ENCODE measurements at places on chromosomes 3 and 15. TPM values are rescaled to one million over a fixed set of nuclear protein-coding genes. Genes with fewer than 3 reads are reported as not detected.

DNA sequence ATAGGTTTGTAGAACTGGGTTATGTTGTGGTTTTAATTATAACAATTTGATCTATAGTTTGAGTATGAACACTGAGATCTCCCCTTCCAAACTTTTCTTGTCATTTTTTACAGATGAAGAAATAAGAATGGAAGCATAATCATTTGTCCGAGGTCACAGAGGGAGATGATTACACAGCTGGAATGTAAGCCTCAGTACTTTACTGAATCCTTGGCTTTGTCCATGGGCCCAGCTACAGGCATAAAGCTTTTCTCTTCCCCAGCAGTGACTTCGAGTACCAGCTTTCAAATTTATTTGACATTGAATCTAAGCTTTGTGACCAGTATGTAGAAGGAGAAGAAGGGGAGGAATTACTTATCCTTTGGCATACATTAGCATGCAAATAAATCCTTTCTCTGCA lies 80.9 kb upstream of the DCBLD2 start:
- no peak overlapping the region for H3K27ac ChIP-seq
- H3K36me3 ChIP-seq, result no peaks in the 10 kb centered on the region
- peaks cover 22% of the 10 kb centered on the region for H3K27me3 ChIP-seq
- peaks cover 9% of the 10 kb centered on the region for H3K4me1 ChIP-seq
- H3K4me3 ChIP-seq, result no peak overlapping the region

DNA sequence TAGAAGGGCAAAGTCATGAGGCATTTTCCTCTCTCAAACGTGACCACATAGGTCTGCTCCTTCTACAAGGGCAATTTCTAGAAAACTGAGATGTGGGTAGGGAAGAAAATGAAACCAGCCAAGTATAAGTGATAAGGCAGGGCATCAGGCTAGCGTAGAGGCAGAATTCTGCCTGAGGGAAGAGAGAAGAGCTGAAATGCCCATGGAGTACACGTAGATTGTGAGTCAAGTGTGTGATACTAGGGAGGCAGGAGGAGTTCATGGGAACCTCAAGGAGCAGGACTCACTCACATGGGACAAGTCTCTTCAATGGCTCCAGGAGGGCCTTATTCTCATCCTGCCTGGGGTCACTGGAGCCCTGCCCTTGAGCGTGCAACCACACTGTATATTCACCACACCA lies 34.9 kb upstream of the PPP4R2 start:
- peaks cover 32% of the 10 kb centered on the region for H3K4me1 ChIP-seq
- peaks cover 1% of the 10 kb centered on the region for H3K36me3 ChIP-seq
- H3K4me3 ChIP-seq, result no peak overlapping the region
- H3K27ac ChIP-seq, result no peak overlapping the region
- DNase-seq, result no peak

DNA sequence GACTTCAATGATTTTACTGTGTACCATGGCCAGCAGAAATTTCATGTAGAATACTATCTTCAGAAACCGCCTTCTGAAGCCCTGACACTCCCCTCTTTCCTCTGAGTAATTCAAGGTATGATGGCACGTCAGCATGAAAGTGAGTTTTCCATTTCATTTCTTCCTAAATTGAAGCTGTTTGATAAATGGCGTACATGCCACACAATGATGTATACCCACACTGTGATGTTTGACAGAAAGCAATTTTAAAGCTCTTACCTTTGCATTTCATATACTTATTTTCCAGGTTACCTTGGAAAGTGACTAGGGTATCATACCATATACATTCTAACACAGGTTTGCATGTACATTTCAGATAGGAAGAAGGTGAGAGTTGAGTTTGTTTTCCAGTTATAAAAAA lies 147.9 kb upstream of the LRRC3B start:
- H3K27me3 ChIP-seq, result no peaks in the 10 kb centered on the region
- H3K4me3 ChIP-seq, result no peak overlapping the region

- H3K4me1 ChIP-seq, result no peaks in the 10 kb centered on the region
- H3K27ac ChIP-seq, result no peak overlapping the region
Measured at GRCh38 chr3:38952721-38953120, 99.0 kb downstream of the SCN11A start.

DNA sequence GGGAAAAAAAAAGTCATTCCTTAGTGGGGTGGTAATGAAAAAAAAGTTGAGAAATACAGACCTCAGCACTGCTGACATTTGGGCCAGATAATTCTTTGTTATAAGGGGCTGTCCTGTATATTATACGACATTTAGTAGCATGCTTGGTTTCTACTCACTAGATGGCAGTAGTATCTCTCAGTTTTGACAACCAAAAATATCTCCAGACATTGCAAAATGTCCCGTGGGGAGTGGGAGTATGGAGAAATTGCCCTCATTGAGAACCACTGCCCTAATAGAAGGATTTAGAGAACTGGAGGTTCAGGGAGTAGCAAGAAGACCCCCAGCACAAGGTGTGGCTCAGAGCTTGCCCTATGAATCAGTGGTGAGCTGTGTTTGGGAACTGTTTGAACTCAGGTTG lies 28.6 kb upstream of the TEX264 start:
- H3K36me3 ChIP-seq, result peaks cover 52% of the 10 kb centered on the region
- no peak overlapping the region for H3K27ac ChIP-seq
- H3K27me3 ChIP-seq, result no peaks in the 10 kb centered on the region
- H3K4me3 ChIP-seq, result no peak overlapping the region
- H3K4me1 ChIP-seq, result no peaks in the 10 kb centered on the region
- DNase-seq, result no peak

- peaks cover 10% of the 10 kb centered on the region for H3K36me3 ChIP-seq
- H3K27ac ChIP-seq, result peak overlapping the region; percentile 88
- H3K4me1 ChIP-seq, result peaks cover 37% of the 10 kb centered on the region
- peak; percentile 78 for DNase-seq
Measured at GRCh38 chr3:190585805-190586630, 72.1 kb downstream of the IL1RAP start.

DNA sequence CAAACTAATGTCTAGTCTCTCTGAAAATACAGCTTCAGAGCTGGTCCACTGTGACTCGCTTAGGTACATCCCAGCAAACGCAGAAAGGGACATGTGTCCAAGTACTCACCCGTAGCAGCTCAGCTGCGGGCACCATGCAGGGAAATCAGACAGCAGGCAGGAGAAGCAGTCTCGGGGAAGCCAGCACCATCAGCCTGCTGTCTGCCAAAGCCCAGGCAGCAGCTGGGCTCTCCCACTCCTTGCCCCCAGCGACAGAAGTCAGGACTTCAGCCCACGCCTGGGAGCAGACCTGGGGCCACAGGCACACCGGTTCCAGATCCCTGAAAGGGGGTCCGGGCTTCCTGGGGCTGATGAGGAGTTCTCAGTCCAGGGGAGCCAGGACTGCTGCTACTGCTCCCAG lies 34.9 kb downstream of the SEMA5B start:
- DNase-seq, result no peak

DNA sequence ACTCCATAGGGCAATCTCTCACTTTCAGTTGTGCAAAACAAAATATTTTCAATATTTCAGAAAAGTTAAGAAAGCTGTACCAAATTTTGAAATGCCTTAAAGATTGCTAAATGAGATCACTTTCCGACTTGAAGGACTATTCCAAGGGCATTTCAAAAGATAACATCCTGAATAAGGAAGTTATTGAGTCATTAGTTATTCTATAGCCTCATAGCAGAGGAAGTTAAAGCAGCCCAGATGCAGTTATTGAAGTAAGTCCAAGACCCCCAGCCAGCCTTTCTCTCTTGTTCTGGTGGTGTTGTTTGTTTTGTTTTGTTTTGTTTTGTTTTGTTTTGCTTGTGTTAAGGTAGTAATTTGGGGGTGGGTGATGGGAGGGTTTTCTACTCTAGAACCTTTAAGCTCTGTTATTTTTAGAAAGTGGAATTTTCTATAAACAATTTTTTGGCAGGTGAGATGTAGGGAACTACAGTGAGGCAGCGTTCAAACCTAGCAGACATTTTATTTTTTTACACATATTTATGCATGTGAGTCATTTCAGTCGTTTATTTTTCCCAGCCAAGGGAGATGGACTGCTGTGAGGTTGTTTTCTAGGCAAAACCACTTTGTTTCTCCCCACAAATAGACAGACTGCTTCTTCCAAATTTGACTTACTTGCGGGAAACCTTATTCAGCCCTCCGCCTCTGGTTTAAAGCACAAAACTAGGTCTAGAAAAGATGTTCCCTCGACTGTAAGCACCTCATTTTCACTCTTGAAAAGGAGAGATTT lies 216.3 kb upstream of the ARPP21 start:
- DNase-seq, result no peak
- no peaks in the 10 kb centered on the region for H3K4me1 ChIP-seq
- H3K27ac ChIP-seq, result no peak overlapping the region
- no peak overlapping the region for H3K4me3 ChIP-seq
- no peaks in the 10 kb centered on the region for H3K27me3 ChIP-seq

DNA sequence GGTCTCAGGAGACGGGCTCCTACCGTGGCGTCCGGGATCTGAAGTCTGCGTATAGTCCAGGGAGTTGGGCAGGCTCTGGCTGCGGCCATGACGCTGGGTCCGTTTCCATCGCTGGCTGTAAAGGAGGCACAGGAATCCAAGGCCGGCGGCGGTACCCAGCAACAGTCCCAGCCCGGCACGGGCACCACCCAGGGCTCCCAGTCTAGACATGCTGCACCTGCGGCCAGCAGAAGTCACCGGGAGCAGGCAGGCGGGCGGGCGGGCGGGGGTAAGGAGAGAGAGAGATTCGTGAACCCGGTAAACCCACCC lies 526 bp downstream of the RMDN3 start:
- no peak for DNase-seq
- H3K27me3 ChIP-seq, result no peaks in the 10 kb centered on the region
- peak overlapping the region; percentile 98 for H3K27ac ChIP-seq
- H3K4me3 ChIP-seq, result peak overlapping the region; percentile 94
- peaks cover 19% of the 10 kb centered on the region for H3K36me3 ChIP-seq

- no peak overlapping the region for H3K4me3 ChIP-seq
Measured at GRCh38 chr3:108097322-108098002, 6.6 kb upstream of the CD47 start.

GRCh38 chr15:52303093-52303772 lies 7.6 kb upstream of the MYO5C start:
- no peaks in the 10 kb centered on the region for H3K27me3 ChIP-seq
- H3K36me3 ChIP-seq, result peaks cover 3% of the 10 kb centered on the region
- no peak overlapping the region for H3K27ac ChIP-seq
- no peak overlapping the region for H3K4me3 ChIP-seq
- H3K4me1 ChIP-seq, result peaks cover 8% of the 10 kb centered on the region

DNA sequence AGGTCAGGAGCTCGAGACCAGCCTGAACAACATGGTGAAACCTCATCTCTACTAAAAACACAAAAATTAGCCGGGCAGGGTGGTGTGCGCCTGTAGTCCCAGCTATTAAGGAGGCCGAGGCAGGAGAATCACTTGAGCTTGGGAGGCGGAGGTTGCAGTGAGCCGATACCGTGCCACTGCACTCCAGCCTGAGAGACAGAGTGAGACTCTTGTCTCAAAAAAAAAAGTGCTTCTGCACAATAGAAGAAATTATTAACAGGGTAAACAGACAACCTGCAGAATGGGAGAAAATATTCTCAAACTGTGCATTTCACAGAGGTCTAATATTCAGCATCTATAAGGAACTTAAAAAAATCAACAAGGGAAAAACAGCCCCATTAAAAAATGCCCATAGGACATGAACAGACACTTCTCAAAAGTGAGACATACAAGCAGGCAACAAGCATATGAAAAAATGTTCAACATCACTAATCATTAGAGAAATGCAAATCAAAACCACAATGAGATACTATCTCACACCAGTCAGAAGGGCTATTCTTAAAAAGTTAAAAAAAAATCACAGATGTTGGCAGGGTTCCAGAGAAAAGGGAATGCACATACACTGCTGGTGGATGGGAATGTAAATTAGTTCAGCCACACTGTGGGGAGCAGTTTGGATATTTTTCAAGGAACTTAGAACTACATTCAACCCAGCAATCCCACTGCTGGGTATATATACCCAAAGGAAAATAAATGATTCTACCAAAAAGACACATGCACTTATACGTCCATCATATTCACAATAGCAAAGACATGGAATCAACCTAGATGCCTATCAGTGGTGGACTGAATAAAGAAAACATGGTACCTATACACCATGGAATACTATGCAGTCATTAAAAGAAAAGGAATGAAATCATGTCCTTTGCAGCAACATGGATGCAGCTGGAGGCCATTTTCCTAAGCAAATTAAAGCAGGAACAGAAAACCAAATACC lies 75.5 kb downstream of the MSL2 start:
- no peaks in the 10 kb centered on the region for H3K27me3 ChIP-seq
- no peaks in the 10 kb centered on the region for H3K36me3 ChIP-seq
- H3K27ac ChIP-seq, result no peak overlapping the region
- DNase-seq, result no peak
- no peak overlapping the region for H3K4me3 ChIP-seq
- no peaks in the 10 kb centered on the region for H3K4me1 ChIP-seq

DNA sequence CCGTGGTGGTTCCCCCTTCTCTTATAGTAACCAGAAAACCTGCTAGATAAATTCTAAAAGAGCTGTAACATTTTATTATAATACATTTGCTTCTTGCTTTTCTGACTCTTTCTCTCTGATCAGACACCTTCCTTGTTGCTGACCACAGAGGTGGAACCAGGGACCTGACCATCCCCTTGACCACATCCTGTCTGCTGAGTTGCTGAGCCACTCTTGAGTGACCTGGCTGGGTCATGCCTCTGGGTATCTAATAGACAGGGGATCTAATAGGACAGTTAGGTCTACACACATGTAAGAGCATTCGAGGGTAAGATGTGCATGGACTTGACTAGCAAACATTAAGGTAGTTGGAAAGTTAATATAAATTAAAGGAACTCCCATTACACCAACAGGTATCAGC lies 22.8 kb upstream of the TRIM59 start:
- no peaks in the 10 kb centered on the region for H3K4me1 ChIP-seq
- H3K27ac ChIP-seq, result no peak overlapping the region
- peaks cover 5% of the 10 kb centered on the region for H3K36me3 ChIP-seq
- no peak overlapping the region for H3K4me3 ChIP-seq
- peaks cover 17% of the 10 kb centered on the region for H3K27me3 ChIP-seq
- no peak for DNase-seq

DNA sequence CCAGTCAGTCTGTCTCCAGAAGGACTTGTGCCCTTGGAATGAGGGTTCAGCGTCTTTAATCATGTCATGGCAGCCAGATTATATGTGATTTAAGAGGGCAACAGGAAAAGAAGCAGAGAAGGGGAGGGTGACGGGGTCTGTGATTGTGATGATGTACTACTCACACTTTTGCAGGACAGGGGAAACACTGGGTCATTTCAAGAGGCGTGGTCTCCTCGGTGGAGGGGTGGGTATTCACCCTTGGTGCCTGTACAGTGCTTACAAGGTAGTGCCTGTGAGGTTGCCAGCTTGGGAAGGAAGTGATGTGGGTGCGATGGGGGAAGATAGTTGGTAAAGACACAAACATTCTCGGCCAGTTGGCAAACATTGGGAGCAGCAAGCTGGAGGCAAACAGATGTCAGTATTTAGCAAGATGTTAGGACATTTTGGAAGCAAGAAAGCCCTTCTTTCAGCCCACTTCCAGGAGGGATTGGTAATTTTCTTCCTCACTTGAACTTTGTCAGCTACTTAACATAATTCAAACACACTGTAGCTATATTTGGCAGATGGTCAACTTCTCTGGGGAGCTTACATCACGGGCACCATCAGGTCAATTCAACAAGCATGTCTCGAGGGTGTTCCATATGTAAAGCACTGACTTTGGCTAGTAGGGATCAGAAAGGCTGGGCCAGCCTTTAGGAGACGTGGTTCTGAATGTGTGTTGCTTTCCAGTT lies 71.4 kb upstream of the ROPN1 start:
- DNase-seq, result no peak
- no peaks in the 10 kb centered on the region for H3K36me3 ChIP-seq
- H3K27ac ChIP-seq, result no peak overlapping the region
- H3K4me3 ChIP-seq, result no peak overlapping the region
- no peaks in the 10 kb centered on the region for H3K4me1 ChIP-seq
- H3K27me3 ChIP-seq, result peaks cover 5% of the 10 kb centered on the region

SAMMSON gene
- total RNA-seq, result not detected

IL20RB gene
- 0.48 TPM for total RNA-seq

ITGB5 gene
- total RNA-seq, result 0.31 TPM

SLC12A8 gene
- total RNA-seq, result 1.1 TPM

COX17 gene
- 104 TPM for total RNA-seq

C3orf49 gene
- not detected for total RNA-seq

Measured in activated naive CD4-positive, alpha-beta T cell treated with anti-CD3 and anti-CD28 coated beads for 36 hours (primary cell).